IPS-NIHi11 (cell line): ENCODE measurements at places on chromosomes 4 and X.
A peak's percentile ranks its signal among the peaks of the same experiment; 100 is the strongest.

- no peak for DNase-seq
These were observed 195.7 kb upstream of the IL1RAPL1 start for GRCh38 chrX:28391528-28391927.

- DNase-seq = peak; percentile 73
These were observed 196.2 kb downstream of the SNCA start for GRCh38 chr4:89640620-89641366.

DNA sequence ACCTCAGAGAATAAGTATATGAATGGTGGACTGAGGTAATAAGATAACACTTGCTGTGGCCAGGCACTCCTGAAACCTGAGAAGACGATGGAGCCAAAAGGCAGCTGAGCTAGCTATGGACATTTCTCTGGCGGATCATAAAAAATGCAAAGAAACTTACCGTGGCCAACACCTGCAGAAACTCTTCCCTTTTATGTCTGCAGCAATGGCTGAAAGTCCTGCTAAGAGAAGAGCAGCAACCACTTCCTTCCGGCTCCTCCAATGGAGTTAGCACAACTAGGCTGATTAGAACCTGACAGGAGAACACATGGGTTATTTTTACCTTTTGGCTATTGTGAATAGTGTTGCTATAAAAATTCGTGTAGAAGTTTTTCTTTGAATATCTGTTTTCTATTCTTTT, 76.0 kb upstream of the MAGEB16 start:
- no peak for DNase-seq

DNA sequence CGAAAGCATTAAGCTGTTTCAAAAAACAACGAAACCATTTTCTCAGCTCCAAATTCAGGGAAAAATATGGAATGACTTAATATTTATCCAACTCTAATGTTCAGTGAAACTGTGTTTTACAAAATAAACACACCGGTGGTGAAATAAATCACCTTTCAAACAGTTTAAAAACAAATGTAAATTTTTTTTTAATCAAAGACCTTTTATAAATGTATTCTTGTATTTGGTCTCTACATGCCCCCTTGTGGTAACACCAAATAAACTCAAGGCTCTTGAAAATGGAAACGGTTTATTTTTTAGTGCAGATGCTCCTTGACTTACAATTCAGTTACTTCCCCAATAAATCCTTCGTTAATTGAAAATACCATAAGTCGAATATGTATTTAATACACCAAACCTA, 45.8 kb upstream of the ITM2A start:
- peak; percentile 7 for DNase-seq

- DNase-seq = peak; percentile 92
These were observed 5.9 kb upstream of the NAA15 start for GRCh38 chr4:139295206-139295941.
